ENCODE measurements at places on chromosomes 11 and 22.

- DNase-seq, result no peak
Observed at GRCh38 chr11:128522943-128523518, 64.3 kb downstream of the ETS1 start.

- no peak for DNase-seq
Observed at GRCh38 chr11:73233692-73234470, 15.8 kb downstream of the P2RY2 start.

- DNase-seq, result no peak
Observed at GRCh38 chr11:126988655-126989054, 11.9 kb downstream of the KIRREL3 start.

DNA sequence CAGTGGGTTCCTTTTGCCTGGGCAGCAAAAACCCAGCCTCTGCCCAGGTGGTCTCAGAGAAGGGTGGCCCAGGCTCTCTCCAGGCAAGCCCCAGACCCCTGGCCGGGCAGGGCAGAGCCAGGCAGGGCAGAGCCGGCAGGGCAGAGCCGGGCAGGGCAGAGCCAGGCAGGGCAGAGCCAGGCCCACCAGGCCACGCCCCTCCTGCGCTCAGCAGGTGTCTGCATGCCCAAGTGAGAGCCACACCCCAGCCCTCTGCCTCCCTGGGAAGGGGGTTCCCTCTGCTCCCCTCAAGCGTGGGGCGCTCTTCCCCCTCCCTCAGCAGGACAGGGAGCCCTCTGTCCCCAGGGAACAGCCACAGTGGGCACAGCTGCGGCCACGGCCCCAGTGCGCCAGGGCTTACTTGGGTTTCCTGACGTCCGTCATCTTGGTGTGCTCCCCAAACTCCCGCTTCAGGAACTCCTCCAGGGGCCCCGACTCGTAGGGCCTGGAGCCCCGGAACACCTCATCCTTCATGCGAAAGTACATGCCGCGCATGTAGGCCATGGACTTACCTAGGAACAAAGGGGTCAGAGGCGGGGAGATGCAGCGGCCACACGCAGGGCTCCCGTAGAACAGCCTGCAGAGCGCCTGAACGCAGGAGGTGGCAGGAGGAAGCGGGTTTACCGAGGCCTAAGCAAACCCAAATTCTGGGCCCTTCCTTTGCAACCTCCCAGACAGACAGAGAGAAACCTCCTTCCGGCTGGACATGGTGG, 10.1 kb upstream of the BAIAP2L2 start:
- no peak for DNase-seq

- no peak for DNase-seq
Observed at GRCh38 chr11:38446336-38446735, 1848.3 kb upstream of the RAG2 start.

DNA sequence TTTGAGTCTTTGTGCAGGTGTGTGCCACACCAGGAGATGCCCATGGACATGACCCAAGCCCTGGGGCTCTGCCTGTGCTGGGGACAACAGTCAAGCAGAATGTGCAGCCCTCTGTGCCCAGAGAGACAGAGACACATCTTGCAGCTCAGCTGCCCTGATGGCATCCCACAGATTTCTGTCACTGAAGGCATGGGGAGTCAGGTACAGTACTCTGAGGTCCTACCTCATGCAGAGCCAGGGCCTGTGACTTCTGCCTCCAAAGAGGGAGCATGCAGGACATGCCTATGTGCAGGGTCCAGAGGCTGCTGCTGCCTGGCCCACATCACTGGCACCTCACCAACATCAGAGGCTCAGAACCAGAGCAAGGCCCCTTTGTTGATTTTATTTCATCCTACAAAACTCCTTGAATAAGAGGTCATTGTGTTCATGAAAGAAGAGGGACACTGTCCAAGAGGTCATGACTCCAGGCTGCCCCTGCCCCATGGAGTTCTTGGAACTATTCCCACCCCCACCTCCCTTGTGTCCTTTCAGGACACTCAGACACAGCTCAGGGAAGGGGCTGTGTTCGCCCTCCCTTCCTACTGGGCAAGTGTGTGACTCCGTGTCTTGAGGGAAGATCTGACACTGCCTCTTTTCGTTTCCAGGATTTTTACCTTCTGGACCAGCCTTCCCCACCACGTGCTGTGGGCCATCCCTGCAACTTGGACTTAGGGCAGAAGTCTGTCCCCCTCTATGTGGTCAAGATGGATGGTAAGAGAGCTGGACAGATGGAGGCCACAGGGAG, 62.3 kb downstream of the BTG4 start:
- no peak for DNase-seq

DNA sequence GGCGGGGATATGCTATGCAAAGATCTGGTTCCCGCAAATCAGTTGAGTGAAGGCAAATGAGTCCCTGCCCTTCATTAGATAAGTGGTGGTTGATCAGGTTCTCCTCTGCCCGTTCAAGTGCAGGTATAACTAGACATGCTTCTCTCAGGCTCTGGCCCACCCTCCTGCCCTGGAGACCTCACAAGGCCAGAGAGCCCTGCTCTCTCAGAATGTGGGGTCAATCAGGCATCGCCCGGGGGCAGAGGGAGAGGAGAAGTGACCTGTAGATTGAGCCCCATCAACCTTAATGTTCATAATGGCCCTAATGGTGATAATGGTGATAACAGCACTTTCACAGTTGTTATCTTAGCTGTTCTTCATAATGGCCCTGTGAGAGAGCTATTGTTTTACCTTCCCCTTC, 224.3 kb downstream of the DSCAML1 start:
- DNase-seq, result no peak

- DNase-seq, result no peak
Observed at GRCh38 chr22:44578110-44578457, 80.1 kb upstream of the RTL6 start.

DNA sequence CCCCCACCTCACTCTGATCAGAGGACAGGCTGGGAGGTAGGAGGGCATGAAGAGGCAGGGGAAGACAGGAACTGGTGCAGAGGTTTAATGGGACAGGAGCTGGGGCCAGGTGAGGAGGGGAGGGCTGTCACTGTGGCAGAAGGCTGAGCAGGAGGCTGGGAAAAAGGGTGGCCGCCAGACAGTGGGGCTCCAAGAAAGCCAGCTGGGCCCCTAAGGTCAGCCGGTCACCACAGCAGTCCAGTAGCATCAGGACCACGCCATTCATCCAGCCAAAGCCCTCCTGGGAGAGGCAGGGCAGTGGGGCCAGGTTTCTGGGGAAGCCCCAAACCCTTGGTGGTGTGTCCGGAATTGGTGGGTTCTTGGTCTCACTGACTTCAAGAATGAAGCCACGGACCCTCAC, 8.5 kb upstream of the TREH start:
- no peak for DNase-seq

DNA sequence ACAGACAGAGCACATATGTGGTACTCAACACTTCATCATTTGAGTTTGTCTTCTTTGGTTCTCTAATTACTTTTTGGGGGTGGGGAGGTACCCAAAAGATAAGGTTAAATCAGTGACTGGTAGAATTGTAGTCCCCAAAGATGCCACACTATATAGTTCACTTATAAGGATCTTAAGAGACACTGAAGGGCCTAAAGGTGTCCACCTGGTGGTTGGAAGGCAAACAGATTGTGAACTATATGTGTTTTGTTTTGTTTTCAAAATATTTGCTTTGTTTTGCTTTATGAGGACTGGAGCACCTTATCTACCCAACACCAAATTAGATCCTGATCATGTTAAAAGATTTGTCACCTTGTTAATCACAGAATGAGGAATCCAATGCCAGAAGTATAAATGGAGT, 136.1 kb downstream of the DCDC1 start:
- DNase-seq, result no peak
